ENCODE measurements at places on chromosomes 13 and 19.

- peak; percentile 73 for DNase-seq
Measured at GRCh38 chr19:19280561-19280960, 7.5 kb upstream of the TM6SF2 start.

GRCh38 chr13:57640607-57641006 is 9.1 kb downstream of the PCDH17 start:
- no peak for DNase-seq

GRCh38 chr13:44768239-44768638 is 192.1 kb upstream of the TSC22D1 start:
- no peak for DNase-seq

DNA sequence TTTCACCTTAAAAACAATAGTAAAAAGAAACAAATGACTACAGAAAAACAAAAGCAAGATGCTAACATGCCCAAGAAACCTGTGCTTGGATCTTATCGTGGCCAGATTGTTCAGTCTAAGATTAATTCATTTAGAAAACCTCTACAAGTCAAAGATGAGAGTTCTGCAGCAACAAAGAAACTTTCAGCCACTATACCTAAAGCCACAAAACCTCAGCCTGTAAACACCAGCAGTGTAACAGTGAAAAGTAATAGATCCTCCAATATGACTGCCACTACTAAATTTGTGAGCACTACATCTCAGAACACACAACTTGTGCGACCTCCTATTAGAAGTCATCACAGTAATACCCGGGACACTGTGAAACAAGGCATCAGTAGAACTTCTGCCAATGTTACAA is 6.0 kb downstream of the CKAP2 start:
- DNase-seq = no peak

DNA sequence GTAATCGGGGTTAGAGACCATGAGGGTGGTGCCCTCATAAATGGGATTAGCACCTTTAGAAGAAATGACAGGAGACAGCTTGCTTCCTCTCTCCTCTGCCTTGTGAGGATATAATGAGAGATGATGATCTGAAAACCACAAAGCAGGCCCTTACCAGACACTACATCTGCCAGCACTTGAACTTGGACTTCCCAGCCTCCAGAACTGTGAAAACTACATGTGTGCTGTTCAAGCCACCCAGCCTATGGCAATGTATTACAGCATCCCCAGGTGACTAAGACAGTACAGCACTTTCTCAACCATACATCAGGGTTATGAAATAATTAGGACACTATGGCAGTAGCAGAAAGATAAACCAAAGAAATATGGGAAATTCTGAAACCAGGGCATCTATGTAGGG is 7.4 kb downstream of the ZNF564 start:
- no peak for DNase-seq

- no peak for DNase-seq
Measured at GRCh38 chr19:46634656-46635218, 1.3 kb downstream of the GNG8 start.

DNA sequence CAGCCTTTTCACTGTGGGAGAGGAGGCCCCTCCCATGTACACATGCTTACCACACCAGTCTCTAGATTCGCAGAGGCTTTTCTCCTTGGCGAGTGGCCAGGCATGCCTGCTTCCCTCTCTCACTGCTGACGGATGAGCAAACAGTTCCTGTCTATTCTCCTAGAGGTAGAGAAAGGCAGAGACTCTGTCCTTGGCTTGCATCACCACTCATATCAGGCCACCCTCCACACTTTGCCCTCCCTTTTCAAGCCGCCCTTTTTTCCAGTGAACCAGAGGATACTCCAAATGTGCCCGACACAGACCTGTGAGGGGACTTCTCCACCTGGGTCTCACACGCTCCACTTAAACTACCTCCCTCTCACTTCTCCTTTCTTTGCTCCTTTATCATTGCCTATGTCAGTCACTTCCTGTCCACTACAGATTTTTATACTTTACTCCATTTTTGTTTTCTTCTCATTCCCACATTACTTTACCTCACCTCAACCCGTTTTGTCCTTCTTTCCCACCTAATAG is 284.6 kb downstream of the DNAJC15 start:
- peak; percentile 74 for DNase-seq

- DNase-seq = no peak
Measured at GRCh38 chr13:87536499-87536898, 134.7 kb upstream of the SLITRK5 start.

DNA sequence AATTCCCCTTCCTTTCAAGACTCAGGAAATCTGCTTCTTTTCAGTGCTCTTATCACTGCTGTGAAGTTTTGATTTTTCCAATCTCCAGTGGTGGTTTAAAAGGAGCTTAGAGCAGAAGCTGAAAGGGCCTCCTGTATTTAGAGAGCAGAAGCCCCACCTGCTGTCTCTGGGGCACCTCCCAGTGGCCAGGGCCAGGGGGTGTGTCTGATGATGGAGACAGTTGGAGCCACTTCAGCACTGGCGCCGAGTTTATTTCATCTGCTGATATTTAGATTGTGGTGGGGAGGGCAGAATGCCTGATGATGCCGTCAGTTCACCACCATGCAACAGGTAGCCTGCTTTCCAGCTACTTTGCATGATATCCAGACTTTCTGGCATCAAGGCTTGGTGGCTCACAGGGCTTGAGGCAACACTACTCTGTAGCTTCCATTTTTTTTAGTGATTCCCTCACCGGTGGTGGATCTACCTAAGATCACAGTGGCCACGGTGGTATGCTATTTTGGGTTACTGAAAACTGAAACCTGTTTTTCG is 371.9 kb downstream of the KCNRG start:
- DNase-seq = peak; percentile 66

DNA sequence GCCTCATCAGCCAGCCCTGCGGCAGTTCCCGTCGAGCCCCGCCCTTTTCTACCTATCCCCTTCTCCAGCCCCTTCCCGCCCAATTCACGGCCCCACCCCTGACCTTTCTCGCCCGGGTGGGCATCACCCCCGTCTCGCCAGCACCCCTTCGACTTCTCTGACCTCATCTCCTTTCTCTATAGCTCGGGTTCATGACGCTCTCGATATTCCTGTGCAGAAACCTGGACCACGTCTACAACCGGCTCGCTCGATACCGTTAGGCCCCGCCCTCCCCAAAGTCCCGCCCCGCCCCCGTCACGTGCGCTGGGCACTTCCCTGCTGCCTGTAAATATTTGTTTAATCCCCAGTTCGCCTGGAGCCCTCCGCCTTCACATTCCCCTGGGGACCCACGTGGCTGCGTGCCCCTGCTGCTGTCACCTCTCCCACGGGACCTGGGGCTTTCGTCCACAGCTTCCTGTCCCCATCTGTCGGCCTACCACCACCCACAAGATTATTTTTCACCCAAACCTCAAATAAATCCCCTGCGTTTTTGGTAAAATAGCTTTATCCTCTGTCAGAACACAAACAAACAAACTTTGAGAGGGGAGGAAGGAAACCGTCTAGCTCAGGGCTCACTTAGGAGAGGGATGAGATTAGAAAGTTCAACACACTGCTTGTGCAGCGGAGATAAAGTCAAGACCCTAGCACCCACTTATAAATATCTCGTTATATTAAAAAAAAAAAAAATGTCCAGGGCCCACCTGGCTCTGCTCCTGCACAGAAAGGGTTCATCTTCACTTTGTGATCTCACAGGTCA is 5.1 kb downstream of the CD37 start:
- DNase-seq = peak; percentile 31

DNA sequence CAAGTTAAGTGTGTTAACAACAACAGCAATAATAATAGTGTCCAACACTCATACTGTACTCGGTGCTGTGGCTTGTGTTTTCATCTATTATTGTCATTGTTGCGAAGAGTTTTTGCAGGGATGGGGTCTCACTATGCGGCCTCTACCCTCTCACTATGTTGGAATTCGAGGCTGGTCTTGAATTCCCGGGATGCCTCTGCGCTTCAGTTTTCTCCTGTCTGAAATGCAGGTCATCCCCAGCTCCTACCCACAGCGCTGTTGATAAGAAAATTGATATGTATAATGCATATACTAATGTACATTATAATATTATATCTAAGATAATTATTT is 4.9 kb upstream of the SBK3 start:
- no peak for DNase-seq

DNA sequence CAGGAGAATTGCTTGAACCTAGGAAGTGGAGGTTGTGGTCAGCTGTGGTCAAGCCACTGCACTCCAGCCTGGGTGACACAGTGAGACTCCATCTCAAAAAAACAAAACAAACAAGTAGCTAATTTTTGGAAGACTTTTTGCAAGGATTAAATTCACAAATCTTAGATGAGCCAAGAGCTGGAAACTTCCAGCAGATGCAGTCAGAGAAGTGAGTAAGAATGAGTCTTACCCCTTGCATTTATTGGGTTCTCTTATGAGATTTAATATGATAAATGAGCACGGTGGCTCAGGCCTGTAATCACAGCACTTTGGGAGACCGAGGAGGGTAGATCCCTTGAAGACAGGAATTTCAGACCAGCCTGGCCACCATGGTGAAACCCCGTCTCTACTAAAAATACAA is 44.9 kb upstream of the NBEA start:
- DNase-seq = no peak

DNA sequence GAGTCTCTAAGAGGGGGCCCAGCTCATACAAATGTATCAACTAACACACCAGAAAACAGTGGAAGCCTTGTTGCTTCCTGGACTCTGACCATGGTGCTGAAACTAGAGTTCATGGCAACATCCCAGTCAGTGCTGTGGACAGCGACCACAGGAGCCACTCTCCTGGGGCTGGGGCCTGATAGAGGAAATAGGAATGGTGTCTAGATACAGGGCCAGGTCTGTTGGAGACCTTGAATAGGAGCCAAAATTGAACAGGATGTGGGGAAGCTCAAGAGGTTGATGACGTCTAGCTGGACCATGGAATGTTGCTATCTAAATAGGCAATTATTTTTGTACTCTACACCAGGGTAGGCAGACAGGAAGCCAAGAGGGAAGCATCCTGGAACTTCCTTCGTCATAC is 21.7 kb downstream of the LILRB4 start:
- DNase-seq = no peak
